T-helper 22 cell (primary cell): ENCODE measurements at places on chromosomes 6 and 20.
A peak's percentile ranks its signal among the peaks of the same experiment; 100 is the strongest.

DNA sequence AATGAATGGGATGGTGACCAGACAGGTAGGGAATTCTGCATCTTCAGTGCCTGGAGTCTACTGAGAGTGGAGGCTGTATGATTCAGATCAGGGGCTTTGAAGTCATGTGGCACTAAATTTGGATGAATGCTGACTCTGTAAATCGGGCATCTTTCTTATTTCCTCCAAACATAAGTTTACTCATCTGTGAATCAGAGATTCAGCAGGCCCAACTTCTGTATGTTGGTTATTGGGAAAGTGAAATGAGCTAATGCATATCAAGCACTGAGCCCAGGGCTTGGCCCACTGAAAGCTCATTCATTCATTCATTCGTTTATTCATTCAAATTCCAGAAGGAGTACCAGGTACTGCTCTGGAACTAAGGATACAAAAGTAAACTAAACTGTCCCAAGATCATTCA lies 192.3 kb upstream of the RIN2 start:
- DNase-seq: no peak

GRCh38 chr20:39206899-39207564 lies 244.9 kb downstream of the DHX35 start:
- no peak for DNase-seq

DNA sequence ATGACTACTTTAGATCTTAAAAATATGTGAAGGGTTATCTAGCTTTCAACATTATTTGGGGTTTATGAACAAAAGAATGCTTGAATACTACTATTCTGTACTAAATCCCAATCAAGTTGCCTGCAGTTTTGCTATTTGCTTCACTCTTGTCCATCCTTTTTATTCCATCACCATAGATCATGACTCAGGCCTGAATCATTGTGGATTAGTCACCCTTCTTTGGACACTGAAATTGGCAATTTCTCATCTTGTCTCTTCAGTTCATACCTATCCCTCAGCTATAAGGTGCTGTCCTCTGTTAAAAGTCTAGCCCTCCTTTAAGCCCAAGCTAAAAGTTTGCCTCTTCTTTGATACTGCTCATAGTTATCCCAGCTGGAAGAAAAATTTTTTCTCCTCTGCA lies 199.1 kb downstream of the CENPW start:
- DNase-seq: no peak

DNA sequence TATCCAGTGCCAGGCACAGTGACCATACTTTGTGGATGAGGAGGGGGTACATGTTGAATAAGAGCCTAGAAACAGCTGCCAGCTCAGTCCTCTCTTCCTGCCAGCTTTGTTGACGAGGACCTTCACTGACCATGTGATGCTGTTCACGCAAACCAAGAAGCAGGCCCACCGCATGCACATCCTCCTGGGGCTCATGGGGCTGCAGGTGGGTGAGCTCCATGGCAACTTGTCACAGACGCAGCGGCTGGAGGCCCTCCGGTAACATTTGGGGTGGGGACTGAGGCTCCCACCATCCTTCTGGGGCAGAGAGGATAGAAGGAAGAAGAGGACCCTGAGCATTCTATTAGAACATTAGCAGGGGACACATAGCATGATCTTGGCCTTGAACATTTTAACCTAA lies 15.6 kb downstream of the DDX27 start:
- DNase-seq: no peak

- peak; percentile 25 for DNase-seq
These were observed 358.4 kb downstream of the THBS2 start for GRCh38 chr6:168895102-168895812.

- DNase-seq: peak; percentile 56
These were observed 363.5 kb downstream of the ESR1 start for GRCh38 chr6:152170702-152171667.

DNA sequence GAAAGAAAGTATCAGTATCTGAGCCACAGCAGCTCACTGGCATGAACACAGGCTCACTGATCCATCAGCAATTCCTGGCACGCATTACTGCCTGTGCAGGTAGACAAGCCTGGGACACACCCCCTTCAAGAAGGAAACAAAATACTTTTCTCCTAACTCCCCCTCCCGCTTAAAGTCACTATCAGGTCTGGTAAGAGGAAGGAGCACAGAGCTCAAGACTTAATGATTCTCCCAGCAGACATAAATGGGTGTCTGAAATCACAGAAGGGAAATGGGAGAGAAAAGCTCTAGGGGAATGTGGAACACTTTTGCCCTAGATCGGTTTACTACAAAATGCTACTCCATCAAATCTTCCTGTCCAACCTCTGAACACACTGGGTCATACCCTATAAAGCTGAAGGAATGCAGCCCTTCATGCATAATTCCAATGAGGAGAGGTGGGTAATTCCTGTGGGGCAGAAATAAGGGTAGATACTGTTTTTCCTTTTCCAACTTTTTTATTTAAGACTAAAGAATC lies at the start of gene ADGRF1:
ADGRF1 (minus strand) TSS at position 58 of the 517 bp plus-strand sequence. CDS start 13,271 bp downstream, outside the sequence.
- DNase-seq: no peak

- DNase-seq: no peak
These were observed 28.2 kb downstream of the ATXN1 start for GRCh38 chr6:16733085-16733484.

DNA sequence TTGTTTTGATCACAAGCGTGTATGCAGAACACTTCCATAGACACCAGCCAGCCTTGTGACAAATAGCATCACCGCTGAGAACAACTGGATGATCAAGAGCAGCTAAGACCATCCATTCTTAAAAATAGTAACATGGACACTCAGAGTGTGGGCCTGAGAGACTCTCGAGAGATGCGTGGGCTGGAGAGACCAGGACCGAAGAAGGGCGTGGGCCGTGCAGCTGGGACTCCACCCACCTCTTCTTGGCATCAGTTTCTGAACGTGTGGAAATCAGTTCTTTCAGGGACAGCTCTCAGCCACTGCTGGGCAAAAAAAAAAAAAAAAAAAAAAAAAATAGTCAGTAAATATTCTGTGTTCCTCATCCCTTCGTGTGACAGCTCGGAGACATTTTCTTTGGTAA lies 314.5 kb upstream of the CDH4 start:
- no peak for DNase-seq

- DNase-seq: no peak
These were observed 159.8 kb downstream of the ZFP64 start for GRCh38 chr20:52031563-52032303.

DNA sequence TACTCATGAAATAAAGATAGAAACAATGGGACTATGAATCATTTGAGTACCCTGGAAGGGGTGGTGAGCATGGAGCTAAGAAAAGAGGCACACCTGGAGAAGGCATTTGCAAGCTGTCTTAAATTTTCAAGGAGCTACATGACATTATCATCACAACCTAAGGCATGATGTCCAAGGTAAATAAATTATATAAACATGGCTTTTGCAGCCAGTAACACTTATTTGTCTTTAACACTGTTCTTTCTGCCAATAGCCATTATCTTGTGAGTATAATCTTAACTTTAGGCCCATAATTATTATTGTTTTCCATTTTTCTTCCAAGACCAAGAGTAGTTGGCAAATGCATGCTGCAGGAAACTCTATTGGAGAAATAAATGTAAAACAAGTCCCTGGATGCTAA lies 63.7 kb downstream of the ALDH5A1 start:
- DNase-seq: no peak

DNA sequence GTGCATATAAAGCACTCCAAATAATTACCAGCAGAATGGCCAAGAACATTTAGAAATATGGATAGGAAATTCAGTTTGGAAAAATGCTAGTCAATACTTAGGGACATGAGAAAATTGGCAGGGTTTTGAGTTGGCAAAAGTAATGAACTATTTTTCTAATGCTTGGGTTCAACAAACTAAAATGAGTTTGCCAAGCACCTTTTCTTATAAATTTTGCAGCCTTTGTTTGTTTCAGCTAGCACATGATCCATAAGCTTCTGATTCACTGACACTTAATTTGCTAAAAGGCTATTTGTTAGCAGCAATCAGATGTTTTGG lies 324.8 kb downstream of the QKI start:
- no peak for DNase-seq

GRCh38 chr6:44161997-44162338 lies 3.3 kb downstream of the CAPN11 start:
- DNase-seq: no peak
